ENCODE measurements at places on chromosomes 16 and 17.

GRCh38 chr17:37725021-37725595 lies 19.8 kb downstream of the HNF1B start:
- no peak for DNase-seq

GRCh38 chr16:25493136-25493811 lies 198.5 kb upstream of the HS3ST4 start:
- no peak for DNase-seq

- DNase-seq: peak; percentile 40
These were observed 27.8 kb downstream of the AXIN1 start for GRCh38 chr16:324451-325334.

GRCh38 chr16:20042848-20043247 lies 30.8 kb downstream of the GPR139 start:
- DNase-seq: no peak

DNA sequence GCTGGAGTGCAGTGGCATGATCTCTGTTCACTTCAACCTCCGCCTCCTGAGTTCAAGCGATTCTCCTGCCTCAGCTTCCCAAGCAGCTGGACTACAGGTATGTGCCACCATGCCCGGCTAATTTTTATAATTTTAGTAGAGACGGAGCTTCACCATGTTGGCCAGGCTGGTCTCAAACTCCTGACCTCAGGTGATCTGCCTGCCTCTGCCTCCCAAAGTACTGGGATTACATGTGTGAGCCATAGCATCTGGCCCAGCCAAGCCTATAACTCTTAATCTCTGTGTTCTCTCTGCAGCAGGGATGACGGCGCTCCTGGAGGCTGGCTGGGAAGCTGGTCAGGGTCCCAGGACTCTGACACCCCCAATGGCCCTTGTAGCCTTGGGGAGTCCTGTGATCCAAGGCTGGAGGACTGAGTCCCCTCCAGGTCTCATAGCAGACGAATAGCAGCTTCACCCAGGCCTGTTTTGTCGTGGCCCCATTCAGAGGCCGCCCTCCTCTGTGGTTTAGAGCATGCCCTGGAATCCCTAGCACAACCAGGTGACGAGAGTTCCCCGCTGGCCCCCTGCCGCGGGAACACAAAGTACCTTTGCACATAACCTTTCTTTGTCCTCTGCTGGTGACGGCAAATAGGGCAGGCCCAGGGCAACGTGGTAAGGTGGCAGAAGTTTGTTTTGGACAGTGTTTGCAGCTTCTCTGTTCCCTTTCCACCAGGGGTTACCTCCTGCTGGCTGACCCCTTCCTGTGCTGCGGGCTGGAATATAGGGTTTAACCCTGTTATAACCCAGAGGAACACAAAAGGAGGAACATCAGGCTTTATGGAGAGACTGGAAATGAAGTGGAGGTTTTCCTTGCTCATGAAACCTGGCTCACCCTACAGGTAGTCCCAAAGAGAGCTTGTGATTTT lies 43.0 kb upstream of the TOB1 start:
- no peak for DNase-seq

GRCh38 chr16:68496689-68497088 lies 42.4 kb upstream of the ZFP90 start:
- no peak for DNase-seq

DNA sequence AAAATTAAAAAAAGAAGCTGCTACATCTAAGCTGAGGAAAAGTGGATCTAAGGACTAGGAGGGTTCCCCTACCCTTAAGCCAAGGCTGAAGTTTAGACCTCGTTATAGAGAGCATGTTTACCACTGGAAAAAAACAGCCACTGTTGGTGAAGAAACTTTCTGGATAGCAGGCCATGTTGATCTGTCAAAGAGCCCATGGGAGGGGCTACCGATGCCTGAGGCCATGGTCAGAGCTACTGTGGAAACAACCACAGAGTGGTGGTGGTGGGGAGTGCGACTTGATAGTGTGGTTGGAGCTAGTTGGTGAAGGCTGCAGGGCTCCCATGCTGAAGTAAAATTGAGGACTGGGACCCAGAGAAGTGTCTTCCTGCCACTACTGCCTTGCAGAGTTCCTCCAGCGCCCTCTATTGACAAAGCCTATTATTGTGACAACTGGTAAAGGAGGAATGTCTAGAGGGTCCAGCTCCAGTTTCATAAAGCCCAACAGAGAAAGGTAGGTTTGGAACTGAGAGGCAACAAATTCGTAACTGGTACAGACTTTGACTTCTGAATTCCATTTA lies 12.7 kb upstream of the FAM20A start:
- DNase-seq: no peak

GRCh38 chr17:73552300-73553048 lies 91.8 kb downstream of the SDK2 start:
- DNase-seq: no peak

- DNase-seq: no peak
These were observed 78.7 kb upstream of the GPRC5B start for GRCh38 chr16:19963301-19963700.

DNA sequence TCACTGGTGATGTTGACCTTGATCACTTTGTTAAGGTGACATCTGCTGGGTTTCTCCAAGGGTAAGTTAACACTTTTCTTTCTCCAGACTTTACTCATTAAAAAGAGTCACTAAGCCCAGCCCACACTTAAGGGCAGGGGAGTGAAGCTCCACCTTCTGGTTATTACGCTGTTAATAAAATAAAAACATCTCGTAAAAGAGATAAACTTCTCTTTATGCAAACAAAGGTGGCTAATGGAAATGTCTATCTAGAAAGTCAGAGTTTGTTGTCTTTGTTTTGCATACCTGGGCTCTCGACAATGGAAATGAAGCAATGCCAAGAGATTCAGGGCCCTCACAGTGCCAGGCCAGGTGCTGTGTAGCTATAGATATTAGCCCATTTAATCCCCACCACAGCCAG lies 134.4 kb downstream of the ZFHX3 start:
- DNase-seq: no peak

DNA sequence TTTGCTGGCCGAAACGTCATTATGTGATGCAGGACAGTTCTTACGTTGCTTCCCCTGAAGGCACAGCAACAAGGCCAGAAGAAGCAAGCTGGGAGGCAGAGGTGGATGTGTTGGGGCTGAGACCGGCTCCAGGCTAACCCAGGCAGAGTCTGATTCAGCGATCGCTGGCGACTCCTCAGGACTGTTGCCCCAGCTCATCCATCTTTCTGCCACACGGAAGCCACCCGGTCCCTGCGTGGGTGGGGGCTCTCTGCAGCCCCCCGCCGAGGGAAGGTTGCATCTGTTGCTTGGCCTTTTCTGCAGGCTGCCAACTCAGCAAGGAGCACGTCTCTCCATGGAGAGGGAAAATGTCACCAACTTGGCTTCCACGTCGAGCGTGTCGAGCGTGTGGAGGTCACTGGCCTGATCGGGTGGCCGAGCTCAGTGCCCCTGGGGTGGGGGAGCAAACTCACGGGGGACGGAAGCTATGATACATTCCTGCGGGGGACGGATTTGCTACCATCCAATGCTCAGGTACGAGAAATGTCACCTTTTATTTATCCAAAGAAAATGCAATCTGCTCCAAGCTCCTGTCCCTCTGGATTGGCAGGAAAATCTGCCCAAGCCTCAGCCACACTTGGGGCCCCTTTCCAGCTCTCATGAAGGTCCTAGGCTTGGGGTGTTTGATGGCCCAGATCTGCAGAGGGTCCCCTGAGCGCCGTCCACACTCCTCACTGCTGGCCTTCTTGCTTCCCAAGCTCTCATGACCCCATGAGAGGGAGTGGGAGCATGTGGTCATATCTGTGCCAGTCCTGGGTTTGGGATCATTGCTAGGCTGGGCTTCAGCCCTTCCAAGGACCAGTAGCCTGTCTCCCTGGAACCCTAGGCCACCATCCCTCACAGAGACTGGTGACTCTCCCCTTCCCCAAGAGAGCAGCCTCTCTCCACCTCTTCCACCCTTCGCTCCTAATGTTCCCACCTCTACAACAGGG lies 69.4 kb downstream of the RPH3AL start:
- no peak for DNase-seq

- no peak for DNase-seq
These were observed 2.5 kb upstream of the HEATR9 start for GRCh38 chr17:35870906-35871819.

- peak; percentile 22 for DNase-seq
These were observed 61.6 kb downstream of the TIMM22 start for GRCh38 chr17:1058423-1059130.

DNA sequence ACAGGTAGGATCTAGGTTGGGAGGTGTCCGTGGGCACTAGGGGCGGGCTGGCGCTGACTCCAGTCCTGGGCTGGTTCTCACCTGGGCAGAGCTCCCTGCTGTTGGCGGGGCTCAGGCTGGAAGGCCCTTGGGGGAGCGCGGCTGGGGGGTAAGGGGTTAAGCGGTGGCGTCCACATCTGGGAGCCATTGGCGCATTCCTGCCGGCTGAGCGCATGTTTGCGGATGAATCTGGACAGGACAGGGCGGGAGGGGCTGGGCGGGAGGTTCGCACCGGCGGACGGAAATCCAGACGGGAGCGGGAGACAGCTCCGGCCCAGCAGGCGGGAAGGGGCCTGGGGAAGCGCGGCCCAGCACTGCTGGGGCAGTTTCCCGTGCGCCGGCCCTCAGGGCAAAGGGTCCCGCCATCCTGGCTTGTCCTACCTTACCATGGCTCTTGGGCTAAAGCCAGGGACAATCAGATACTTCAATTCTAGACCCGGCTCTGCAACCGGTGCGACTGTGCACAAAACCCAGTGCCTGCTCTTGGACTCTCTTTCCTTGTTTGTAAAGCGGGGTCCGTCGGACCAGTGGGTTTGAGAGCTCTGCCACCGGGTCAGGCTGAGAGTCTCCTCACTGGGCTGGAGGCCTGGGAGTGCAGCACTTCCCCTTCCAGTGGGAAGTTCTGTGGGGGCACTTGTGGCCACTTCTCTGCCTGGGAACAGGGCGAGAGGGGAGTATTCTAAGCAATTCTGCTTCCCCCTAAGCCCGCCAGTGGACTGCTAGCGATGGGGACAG lies 7.8 kb downstream of the RARA start:
- DNase-seq: no peak

- no peak for DNase-seq
These were observed 304.7 kb downstream of the ZFHX3 start for GRCh38 chr16:72743011-72743761.

GRCh38 chr17:3026856-3027751 lies 36.3 kb downstream of the OR1D5 start:
- DNase-seq: no peak

GRCh38 chr17:60827943-60828342 lies 150.3 kb downstream of the BCAS3 start:
- no peak for DNase-seq

- DNase-seq: no peak
These were observed 207.0 kb downstream of the MAF start for GRCh38 chr16:79393564-79393963.

- DNase-seq: no peak
These were observed 22.8 kb downstream of the TEX2 start for GRCh38 chr17:64240261-64240740.

GRCh38 chr17:15659663-15660062 lies 24.4 kb downstream of the TRIM16 start:
- DNase-seq: no peak

- no peak for DNase-seq
These were observed 2.0 kb downstream of the POLR2A start for GRCh38 chr17:7486181-7486580.

GRCh38 chr17:1894753-1895339 lies 65.0 kb downstream of the RPA1 start:
- no peak for DNase-seq

- DNase-seq: no peak
These were observed 11.7 kb downstream of the ZFHX3 start for GRCh38 chr16:73036074-73036826.

DNA sequence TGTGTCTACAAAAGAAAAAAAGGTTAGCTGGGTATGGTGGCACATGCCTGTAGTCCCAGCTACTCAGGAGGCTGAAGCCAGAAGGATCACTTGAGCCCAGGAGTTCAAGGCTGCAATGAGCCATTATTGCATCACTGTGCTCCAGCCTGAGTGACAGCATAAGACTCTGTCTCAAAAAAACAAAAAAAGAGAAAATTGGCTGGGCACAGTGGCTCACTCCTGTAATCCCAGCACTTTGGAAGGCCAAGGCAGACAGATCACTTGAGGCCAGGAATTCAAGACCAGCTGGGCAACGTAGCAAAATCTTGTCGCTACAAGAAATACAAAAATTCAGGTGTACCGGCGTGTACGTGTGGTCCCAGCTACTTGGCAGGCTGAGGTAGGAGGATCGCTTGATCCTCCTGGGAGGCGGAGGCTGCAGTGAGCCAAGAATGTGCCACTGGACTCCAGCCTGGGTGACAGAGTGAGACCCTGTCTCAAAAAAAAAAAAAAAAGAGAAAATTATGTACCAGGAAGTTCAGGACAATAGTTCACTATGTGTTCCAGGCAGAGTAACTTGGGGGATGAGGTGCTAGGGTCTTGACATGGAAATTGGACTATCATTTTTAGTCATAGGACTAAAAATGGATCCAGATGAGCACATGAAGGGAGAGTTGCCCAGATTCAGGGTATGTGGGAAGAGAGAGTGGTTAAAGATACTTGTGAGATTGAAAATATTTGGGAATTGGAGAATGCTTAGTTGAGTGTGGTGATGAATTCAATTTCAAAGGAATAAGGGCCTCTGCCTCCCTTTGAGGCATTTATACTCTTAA lies 11.0 kb downstream of the ALDH3A2 start:
- DNase-seq: no peak

DNA sequence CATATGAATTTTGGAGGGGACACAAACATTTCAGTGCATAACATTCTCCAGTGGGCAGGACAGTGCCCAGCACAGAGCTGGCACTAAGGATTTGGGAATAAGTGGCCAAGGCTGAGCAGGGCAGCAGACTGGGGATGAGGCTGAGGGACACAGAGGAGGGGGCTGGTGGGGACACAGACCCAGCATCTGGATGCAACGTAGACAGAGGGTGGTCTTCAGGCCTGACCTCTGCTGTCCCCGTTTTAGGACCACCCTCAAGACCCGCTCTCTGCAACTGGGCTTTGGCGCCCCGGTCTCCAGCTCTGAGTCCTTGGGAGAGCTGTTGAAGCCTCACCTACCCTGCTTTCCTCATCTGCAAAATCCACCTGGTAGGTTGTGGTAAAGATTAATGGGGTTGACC lies 3.3 kb upstream of the PRSS33 start:
- DNase-seq: no peak

- no peak for DNase-seq
These were observed 314.3 kb downstream of the KCNJ2 start for GRCh38 chr17:70483624-70484023.

- peak; percentile 97 for DNase-seq
These were observed 627 bp upstream of the P4HB start for GRCh38 chr17:81860756-81861568.

- no peak for DNase-seq
These were observed 62.9 kb downstream of the BCAS3 start for GRCh38 chr17:60740584-60740983.

DNA sequence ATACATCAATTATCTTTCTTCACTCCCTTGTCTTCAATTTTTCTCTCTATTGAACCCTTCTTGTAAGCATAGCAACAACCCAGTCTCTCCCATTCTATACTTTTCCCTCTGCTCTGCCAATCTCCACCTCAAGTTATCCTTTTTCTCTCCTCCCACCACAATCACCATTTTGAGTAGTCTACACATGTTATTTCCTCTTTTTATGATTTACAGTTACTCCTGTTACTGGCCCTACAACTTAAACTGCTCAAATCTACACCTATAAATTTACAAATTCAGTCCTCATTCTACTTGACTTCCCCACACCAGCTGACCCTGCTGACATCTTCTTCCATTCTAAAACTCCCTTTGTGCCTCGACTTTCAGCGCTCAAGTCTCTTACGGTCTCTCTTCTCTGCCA lies 84.6 kb downstream of the SPAG9 start:
- no peak for DNase-seq

- no peak for DNase-seq
These were observed 81.1 kb upstream of the LHX1 start for GRCh38 chr17:36856222-36856621.

- DNase-seq: no peak
These were observed 160.2 kb downstream of the RGS9 start for GRCh38 chr17:65297384-65297783.

- DNase-seq: no peak
These were observed 296.6 kb downstream of the NPIPA8 start for GRCh38 chr16:18039931-18040330.
